Activated naive CD8-positive, alpha-beta T cell treated with anti-CD3 and anti-CD28 coated beads, Interleukin-2, amount 50 U/mL, for 24 hours (primary cell): ENCODE measurements at places on chromosomes 16 and 17.

DNA sequence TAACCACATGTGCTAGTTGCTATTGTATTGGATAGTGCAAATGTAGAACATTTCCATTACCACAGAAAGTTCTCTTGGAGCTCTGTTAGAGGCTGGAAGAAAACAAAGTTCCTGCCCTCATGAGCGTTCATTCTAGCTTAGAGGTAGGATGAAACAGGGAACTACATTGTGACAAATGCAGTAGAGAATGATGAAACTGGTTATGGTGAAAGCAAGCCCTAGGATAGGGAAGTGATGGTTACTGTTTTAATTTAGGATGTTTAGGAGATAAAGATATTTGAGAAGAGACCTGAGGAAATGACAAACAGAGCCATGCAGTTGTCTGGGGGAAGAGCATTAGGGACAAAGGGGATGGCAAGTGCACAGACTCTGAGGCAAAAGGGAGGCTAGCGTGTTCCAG is 50.7 kb downstream of the AATF start:
- H3K27ac ChIP-seq, result no peak overlapping the region
- H3K36me3 ChIP-seq, result peaks cover 78% of the 10 kb centered on the region
- no peak for DNase-seq
- no peaks in the 10 kb centered on the region for H3K27me3 ChIP-seq
- peaks cover 3% of the 10 kb centered on the region for H3K4me1 ChIP-seq

DNA sequence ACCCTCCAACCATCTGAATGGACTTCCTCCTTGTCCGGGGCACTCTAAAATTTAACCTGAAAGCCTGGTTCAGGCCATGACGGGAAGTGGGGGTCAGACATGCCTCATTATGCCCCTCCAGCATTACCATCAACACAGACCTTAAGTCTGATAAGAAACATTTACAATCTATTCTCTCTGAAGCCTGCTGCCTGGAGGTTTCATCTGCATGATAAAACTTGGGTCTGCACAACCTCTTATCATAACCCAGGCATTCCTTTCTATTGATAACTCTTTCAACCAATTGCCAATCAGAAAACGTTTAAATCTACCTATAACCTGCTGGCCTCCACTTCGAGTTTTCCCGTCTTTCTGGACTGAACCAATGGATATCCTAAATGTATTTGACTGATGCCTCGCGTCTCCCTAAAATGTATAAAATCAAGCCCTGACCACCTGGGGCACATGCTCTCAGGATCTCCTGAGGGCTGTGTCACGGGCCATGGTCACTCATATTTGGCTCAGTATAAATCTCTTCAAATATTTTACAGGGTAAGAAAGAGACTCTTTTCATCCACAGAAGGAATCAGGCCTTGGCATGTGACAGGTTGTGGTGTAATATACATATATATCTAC is 45.6 kb downstream of the LYRM1 start:
- H3K27ac ChIP-seq, result no peak overlapping the region
- no peaks in the 10 kb centered on the region for H3K27me3 ChIP-seq
- no peak overlapping the region for H3K4me3 ChIP-seq
- no peaks in the 10 kb centered on the region for H3K36me3 ChIP-seq
- DNase-seq, result no peak
- H3K4me1 ChIP-seq, result peaks cover 24% of the 10 kb centered on the region

GRCh38 chr17:64653985-64654355 is 8.1 kb downstream of the SMURF2 start:
- DNase-seq, result no peak
- no peaks in the 10 kb centered on the region for H3K27me3 ChIP-seq
- H3K27ac ChIP-seq, result peak overlapping the region; percentile 49
- peaks cover 37% of the 10 kb centered on the region for H3K4me1 ChIP-seq

- no peaks in the 10 kb centered on the region for H3K36me3 ChIP-seq
- no peaks in the 10 kb centered on the region for H3K4me1 ChIP-seq
- H3K27me3 ChIP-seq, result no peaks in the 10 kb centered on the region
Observed at GRCh38 chr16:79794941-79795340, 194.4 kb upstream of the MAF start.

DNA sequence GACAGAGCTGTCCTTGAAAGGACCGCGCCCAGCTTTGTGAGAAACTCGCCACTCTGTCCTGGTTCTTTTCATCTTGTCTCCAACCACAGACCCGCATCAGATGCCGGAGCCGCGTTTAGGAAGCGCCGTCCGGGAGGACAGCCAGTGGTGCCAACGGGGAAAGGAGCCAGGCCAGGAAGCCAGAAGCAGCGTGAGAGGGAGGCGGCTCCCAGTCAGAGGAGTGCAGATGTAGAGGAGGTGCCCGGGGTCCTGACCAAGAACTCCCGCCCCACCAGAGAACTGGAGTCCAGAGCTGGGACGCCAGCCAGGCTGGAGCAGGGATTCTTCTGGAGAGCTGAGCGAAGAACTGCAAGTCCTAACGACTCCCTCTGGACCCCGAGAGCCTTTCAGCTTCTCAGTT is 49.3 kb upstream of the TNRC6C start:
- H3K4me1 ChIP-seq, result no peaks in the 10 kb centered on the region
- H3K27ac ChIP-seq, result no peak overlapping the region
- H3K4me3 ChIP-seq, result no peak overlapping the region
